Progenitor cell of endocrine pancreas (in vitro differentiated cells): ENCODE measurements at places on chromosomes 7 and 10. TPM values are rescaled to one million over a fixed set of nuclear protein-coding genes. Genes with fewer than 3 reads are reported as not detected.

SLC29A3 gene
- 13.3 and 13.7 TPM in 2 replicates for total RNA-seq

PAX2 gene
- not detected in 2 replicates for total RNA-seq

TSPAN33 gene
- 22.2 and 24.5 TPM in 2 replicates for total RNA-seq

CLDN4 gene
- 172 and 183 TPM in 2 replicates for total RNA-seq

PON1 gene
- total RNA-seq: 0.91 and 2.3 TPM in 2 replicates

TRIM50 gene
- 10.9 and 11.2 TPM in 2 replicates for total RNA-seq

HOXA6 gene
- total RNA-seq: 0.38 TPM in 1 of 2 replicates, not detected in the other

CCDC146 gene
- total RNA-seq: 14.8 TPM in 2 replicates

LIPN gene
- total RNA-seq: not detected in 2 replicates

SH2B2 gene
- total RNA-seq: 11.2 and 11.5 TPM in 2 replicates

SAMD9L gene
- not detected in 2 replicates for total RNA-seq

ATP6V0E2 gene
- 49.4 and 50.8 TPM in 2 replicates for total RNA-seq

MOGAT3 gene
- total RNA-seq: not detected in 2 replicates

DNA sequence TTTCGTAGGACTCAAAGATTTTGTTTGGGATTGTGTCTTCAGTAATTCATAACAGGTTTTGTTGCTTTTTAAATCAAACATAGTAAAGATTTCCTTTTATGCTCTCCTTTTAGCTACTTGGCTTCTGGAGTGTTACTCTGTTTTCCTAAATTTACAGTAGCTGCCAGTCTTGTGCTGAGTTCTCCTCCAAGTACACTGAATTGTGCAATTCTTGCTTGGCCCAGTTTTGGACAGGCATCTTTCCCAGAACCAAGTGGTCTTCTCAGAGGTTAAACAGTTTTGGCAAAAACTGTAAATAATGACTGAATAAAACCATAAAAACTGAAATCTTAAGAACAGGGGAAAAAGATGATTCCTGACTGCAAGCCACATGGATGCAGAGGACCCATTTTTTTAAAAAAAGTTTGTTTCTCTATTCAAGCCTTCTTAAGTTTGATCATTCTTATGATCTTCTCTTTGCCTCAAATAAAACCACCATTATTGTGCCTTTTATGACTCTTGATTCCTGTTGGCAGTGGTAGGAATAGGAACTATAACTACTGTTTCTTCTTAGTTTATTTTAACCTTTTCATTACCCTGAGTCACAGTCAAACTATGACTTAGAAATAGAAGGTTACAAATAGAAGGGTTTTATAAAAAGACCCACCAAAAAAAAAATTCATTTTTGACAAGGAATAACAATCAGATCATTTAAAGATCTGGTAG, 88.0 kb downstream of the MDFIC start:
- no peak for DNase-seq

GRCh38 chr7:71236230-71237105, 104.5 kb downstream of the GALNT17 start:
- no peak for DNase-seq

DNA sequence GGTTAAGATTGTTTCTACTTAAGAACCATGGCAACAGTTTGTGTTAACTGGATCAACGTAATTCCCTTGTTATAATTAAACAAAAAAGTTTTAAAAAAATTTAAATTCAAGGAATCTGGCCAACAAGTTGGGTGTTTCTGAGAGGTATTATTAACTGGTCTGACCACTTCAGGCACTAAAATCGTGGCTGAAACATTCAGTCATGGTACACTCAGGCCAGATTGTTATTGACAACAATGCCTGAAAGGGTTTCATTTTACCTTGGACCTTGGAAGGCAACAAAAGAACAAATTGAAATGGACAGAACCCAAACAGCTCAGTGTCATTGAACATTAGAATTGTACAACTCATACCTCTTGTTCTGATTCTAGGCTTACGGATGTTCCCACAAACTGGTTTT, 103.3 kb upstream of the ARMC3 start:
- no peak for DNase-seq

DNA sequence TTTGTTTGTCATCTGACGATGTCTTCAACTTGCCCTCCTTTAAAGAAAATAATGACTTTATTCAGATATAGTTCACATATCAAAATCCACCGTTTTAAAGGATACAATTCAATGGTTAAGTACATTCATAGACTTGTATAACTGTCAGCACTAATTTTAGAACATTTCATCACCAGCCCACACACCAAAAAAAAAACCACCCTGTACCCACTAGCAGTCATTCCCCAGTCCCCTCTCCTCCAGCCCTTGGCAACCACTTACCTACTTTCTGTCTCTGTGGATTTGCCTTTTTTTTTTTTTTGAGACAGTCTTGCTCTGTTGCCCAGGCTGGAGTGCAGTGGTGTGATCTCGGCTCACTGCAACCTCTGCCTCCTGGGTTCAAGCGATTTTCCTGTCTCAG, 5.3 kb upstream of the HILPDA start:
- no peak for DNase-seq

- no peak for DNase-seq
Measured at GRCh38 chr10:103701380-103702222, 153.8 kb downstream of the SH3PXD2A start.

DNA sequence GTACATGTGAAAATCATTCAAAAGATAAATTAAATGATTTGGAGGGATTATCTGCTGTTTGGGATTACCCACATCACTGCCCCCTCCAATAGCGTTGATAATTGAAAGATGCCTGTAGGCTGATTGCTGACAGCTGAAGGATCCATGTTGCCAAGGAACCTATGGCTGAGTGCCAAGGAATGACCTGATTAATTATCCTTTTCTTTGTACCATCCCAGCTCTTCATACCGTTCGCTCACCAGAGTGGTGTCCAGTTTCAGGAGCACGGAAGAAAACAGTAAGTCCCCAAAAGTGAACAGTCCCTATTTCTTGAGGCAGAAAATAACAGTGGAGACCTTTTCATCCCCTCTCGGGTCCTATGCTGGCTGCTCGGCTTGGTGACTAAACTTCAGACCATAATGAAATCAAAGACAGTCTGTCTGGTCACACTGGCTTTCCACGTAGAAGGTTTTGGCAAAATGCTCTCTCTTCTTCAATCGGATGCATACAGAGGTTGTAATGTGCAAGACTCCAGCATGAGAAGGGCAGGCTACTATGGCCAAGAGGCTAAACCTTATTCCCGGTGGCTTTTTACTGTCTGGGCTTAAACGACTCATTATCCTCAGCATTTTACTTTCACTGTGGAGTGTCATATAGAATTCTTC, 108.8 kb downstream of the SPAG6 start:
- no peak for DNase-seq

- DNase-seq: no peak
Measured at GRCh38 chr7:7959979-7960670, 8.5 kb upstream of the GLCCI1 start.

GRCh38 chr7:125567686-125568085, 638.1 kb upstream of the POT1 start:
- no peak for DNase-seq

GRCh38 chr10:130787243-130787642, 524.3 kb downstream of the TCERG1L start:
- DNase-seq: no peak

DNA sequence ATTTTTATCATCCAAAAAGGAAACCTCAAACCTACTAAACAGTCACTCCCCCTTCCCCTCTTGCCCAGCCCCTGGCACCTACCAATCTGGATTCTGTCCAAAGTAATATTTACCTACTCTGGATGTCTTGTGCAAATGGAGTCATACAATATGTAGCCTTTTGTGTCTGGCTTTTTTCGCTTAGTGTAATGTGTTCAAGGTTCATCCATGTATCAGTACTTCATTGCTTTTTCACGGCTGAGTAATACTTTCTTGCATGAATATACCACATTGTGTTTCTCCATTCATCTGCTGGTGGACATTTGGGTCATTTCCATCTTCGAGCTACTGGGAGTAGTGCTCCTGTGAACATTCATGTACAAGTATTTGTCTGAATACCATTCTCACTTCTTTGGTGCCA, 113.6 kb downstream of the EEPD1 start:
- no peak for DNase-seq

GRCh38 chr7:7988706-7989105, 20.1 kb downstream of the GLCCI1 start:
- no peak for DNase-seq

- DNase-seq: no peak
Measured at GRCh38 chr7:107471292-107472070, 1.6 kb downstream of the GPR22 start.

DNA sequence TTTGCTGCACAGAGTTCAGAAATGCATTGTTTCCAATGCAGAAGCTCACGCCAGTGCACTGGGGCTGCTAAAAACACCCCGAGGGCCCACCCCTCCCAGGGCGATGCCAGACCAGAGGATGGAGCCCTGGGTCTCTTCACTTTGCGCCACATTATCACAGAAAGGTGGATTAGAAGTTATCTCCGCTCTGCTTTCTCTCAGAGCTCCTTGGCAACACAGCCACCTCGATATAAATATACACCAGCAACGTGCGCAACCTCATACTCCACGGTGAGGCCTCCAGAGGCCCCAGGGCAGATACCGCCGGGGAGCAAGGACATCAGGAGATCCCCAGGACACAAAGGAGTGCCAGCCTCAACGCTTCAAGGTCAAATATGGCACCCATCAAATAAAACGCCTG, 121.0 kb upstream of the TBX20 start:
- DNase-seq: no peak

GRCh38 chr10:42548254-42548653, 90.1 kb downstream of the ZNF33B start:
- DNase-seq: no peak

GRCh38 chr10:88336334-88336733, 246.8 kb downstream of the RNLS start:
- no peak for DNase-seq

GRCh38 chr10:6309816-6310215, 107.1 kb downstream of the PFKFB3 start:
- no peak for DNase-seq

- no peak for DNase-seq
Measured at GRCh38 chr10:50541921-50542320, 81.8 kb downstream of the SGMS1 start.

DNA sequence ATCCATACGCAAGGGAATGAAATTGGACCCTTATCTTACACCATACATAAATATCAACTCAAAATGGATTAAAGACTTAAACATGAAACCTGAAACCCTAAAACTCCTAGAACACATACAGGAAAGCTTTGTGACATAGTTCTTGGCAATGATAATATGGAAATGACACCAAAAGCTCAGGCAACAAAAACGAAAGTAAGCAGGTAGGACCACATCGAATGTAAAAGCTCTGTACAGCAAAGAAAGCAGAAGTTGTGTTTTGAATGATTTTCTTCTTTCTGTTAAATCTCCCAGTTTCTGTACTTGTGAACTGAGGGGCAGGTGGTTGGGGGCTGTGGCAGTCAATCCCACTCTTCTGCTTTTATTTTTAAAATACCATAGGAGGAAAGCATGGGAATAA, 368.4 kb upstream of the PODXL start:
- no peak for DNase-seq

GRCh38 chr10:26779176-26779860, 81.4 kb downstream of the ABI1 start:
- DNase-seq: no peak

GRCh38 chr7:97845622-97846203, 26.5 kb downstream of the ASNS start:
- no peak for DNase-seq

GRCh38 chr10:132699411-132700155, 86.4 kb downstream of the NKX6-2 start:
- DNase-seq: no peak

DNA sequence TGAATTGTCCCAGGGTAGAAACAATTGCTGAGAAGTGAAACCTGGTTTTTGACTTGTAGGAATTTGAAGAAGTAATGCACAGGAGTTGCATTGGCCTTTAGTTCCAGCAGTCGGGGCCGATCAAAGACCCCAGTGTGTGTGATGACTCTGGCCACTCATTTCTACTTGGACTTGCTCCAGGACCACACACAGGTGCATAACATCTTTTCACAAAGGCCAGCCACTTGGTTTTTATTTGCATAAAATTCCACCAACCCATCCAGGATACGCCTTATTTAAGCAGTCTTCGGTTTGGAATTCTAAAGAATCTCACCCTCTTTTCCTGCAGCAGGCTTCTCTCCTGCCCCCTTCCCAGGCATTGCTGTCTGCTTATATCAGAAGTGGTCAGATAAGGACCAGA, 162.0 kb upstream of the HABP2 start:
- no peak for DNase-seq

DNA sequence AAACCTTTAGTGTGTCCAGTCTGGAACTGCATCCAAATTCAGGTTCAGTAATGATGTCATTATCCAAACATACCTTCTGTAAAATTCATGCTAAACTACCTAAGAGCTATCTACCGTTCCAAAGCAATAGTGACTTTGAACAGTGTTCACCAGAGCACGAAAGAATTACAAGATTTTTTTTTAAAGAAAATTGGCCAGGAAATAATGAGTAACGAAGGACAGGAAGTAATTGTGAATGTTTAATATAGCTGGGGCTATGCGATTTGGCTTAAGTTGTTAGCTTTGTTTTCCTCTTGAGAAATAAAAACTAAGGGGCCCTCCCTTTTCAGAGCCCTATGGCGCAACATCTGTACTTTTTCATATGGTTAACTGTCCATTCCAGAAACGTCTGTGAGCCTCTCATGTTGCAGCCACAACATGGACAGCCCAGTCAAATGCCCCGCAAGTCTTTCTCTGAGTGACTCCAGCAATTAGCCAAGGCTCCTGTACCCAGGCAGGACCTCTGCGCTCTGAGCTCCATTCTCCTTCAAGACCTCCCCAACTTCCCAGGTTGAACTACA, 694 bp upstream of the FAS start:
- no peak for DNase-seq

DNA sequence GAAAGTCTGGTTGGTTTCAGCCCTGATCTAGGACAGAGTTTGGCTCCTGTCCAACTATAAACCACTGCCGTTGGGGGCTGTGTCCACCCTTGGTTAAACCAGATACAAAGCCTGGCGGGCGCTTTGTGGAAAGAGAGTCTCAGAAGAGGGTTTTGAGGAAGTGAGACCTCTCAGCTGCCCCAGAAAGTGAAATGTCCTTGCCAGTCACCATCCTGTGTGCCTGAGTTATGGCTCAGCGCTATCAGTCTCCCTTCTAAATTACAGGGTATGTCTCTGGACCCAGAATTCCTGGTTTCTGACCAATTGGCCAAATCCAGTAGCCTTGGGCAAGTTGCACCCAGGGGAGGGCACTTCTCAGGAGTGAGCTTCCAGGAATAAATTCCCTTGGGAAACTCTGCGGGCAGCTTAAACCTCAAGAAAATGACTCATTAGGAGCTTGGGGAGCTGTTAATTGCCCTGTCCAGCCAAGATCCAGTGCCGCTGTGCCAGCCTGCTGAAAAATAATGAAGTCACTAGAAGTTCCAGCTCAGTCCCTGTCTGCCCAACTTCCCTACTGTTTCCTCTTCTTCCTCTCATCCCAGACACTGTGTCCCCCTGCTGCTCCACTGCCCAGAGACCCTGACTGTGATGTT, 66.7 kb upstream of the PDZD8 start:
- no peak for DNase-seq

- DNase-seq: no peak
Measured at GRCh38 chr7:135441791-135442190, 68.1 kb downstream of the CNOT4 start.
